ENCODE measurements at places on chromosomes 5 and 9. TPM values are rescaled to one million over a fixed set of nuclear protein-coding genes. Genes with fewer than 3 reads are reported as not detected.

The ESM1 gene
- not detected for total RNA-seq

The CDC20B gene
- not detected for total RNA-seq

The CWC27 gene
- not detected for total RNA-seq

The MEF2C gene
- 22.8 TPM for total RNA-seq

The PRDM12 gene
- total RNA-seq: not detected

The PGM5 gene
- total RNA-seq: 72.7 TPM

The TGFBI gene
- 24.5 TPM for total RNA-seq

The SLC9A3 gene
- total RNA-seq: 142 TPM

The ZER1 gene
- 214 TPM for total RNA-seq

The MEIKIN gene
- not detected for total RNA-seq

The PCDHGA10 gene
- 5.3 TPM for total RNA-seq

The PCYOX1L gene
- not detected for total RNA-seq

The DBH gene
- total RNA-seq: not detected

The BDP1 gene
- 58.5 TPM for total RNA-seq

The LCN9 gene
- total RNA-seq: not detected

The FIBCD1 gene
- total RNA-seq: not detected

The FOXD4L5 gene
- not detected for total RNA-seq

Data from stomach (tissue), 19 donors.